ENCODE measurements at places on chromosomes 3 and 15. TPM values are rescaled to one million over a fixed set of nuclear protein-coding genes. Genes with fewer than 3 reads are reported as not detected.

- no peak overlapping the region for H3K4me3 ChIP-seq
- no peaks in the 10 kb centered on the region for H3K4me1 ChIP-seq
- no peak for DNase-seq
- H3K27ac ChIP-seq, result no peak overlapping the region
- no peaks in the 10 kb centered on the region for H3K36me3 ChIP-seq
- H3K27me3 ChIP-seq, result peaks cover 30% of the 10 kb centered on the region
Observed at GRCh38 chr15:57662802-57663201, 43.7 kb upstream of the POLR2M start.

- no peak for DNase-seq
- no peaks in the 10 kb centered on the region for H3K27me3 ChIP-seq
- H3K4me3 ChIP-seq, result peak overlapping the region; percentile 78
- H3K27ac ChIP-seq, result peak overlapping the region; percentile 97
Observed at GRCh38 chr15:55222588-55222987, 25.8 kb upstream of the RSL24D1 start.

DNA sequence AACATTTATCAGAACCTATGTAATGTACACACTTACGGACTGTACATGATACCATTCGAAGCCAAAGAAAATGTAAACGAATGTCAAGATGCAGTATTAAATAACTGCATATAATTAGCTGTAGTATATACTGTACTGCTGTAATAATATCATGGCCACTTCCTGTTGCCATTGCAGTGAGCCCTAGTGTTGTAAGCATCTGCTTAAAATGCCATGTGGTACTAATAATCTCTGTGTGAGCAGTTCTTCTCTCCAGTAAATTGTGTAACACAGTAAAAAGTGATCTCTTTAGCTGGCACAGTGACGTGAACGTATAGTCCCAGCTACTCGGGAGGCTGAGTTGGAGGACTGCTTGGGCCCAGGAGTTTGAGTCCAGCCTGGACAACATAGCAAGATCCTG, 8.6 kb downstream of the SPG11 start:
- H3K4me1 ChIP-seq, result peaks cover 12% of the 10 kb centered on the region
- no peak overlapping the region for H3K27ac ChIP-seq

DNA sequence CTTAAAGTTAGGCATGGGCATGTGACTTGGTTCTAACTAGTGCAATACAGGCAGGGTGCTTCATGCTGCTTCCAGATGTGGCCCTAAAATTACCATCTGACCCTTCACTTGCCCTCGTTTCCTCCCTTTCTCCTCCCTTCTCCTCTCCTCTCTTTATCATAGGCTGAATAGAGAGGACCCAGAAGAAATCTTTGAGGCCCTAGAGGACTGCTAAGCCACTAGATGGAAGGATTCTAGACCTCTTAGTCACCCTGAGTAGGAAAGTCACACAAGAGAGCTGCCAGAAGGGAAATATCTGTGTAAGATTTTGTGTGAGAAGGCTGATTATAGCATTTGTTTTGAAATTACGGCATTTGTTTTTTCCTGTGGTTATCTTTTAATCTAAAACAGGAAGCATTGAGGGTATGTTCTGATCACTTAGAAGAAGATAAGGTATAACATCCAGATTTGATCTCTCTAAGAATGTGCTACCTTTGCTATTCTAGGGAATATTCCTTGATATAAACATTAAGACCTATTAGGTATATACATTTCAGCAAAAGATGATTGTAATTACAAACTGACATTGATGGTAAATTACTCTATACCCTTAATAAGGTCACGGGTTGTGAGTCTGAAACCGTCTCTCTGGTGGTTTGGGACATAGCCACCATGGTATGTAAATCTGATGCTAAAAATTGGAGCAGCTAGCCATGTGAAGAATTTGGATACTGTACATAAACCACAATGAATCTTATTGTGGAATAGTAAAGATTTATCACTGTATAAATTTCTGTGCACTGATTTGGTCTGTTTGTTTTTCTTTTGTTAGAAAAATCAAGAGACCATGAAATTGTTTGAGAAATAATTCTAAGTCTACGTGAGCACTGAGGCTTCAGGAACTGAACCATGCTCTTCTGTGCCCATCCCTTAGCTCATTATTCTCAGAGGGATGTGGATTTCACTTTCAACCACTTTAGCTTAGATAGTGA, 84.1 kb downstream of the TP63 start:
- no peaks in the 10 kb centered on the region for H3K36me3 ChIP-seq
- DNase-seq, result no peak
- no peaks in the 10 kb centered on the region for H3K4me1 ChIP-seq
- no peaks in the 10 kb centered on the region for H3K27me3 ChIP-seq
- no peak overlapping the region for H3K4me3 ChIP-seq

GRCh38 chr3:118088696-118089095, 946.0 kb downstream of the IGSF11 start:
- no peak overlapping the region for H3K4me3 ChIP-seq
- no peaks in the 10 kb centered on the region for H3K4me1 ChIP-seq
- no peaks in the 10 kb centered on the region for H3K36me3 ChIP-seq
- H3K27me3 ChIP-seq, result no peaks in the 10 kb centered on the region

The P4HTM gene
- 57.4 TPM for total RNA-seq

The SLC28A2 gene
- not detected for total RNA-seq

Data from activated naive CD8-positive, alpha-beta T cell treated with anti-CD3 and anti-CD28 coated beads, Interleukin-2, amount 10 ng/mL, durations not matched to agents 7 days and 5 days (primary cell).